Right forelimb (tissue), 1 donor: ENCODE measurements at places on chromosomes 3 and 15.

GRCh38 chr15:73767806-73768501 lies 14.8 kb upstream of the INSYN1 start:
- no peak for DNase-seq

GRCh38 chr15:101100593-101101442 lies 151.0 kb downstream of the CHSY1 start:
- no peak for DNase-seq

DNA sequence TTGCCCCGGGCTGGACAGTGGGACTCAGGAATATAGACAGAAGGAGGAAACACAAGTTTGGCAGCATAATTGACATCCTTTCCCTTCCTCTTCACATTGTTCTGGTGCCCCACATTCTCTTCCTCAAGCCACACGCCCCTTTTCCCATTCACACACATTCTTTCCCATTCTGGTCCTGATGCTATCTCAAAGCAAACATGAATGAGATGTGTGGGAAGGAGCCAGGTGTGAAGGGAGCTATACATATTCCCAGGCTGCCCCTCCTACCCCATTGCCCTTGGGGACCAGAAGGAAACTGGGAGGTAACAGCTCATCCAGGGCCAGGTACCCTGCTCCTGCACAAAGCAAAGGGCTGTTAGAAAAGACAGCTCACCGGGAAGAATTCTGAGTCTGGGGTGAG lies 23.4 kb upstream of the CLK3 start:
- no peak for DNase-seq

- no peak for DNase-seq
These were observed 9.0 kb upstream of the LRRFIP2 start for GRCh38 chr3:37183375-37183831.

GRCh38 chr15:98899272-98900021 lies 108.1 kb downstream of the PGPEP1L start:
- no peak for DNase-seq

DNA sequence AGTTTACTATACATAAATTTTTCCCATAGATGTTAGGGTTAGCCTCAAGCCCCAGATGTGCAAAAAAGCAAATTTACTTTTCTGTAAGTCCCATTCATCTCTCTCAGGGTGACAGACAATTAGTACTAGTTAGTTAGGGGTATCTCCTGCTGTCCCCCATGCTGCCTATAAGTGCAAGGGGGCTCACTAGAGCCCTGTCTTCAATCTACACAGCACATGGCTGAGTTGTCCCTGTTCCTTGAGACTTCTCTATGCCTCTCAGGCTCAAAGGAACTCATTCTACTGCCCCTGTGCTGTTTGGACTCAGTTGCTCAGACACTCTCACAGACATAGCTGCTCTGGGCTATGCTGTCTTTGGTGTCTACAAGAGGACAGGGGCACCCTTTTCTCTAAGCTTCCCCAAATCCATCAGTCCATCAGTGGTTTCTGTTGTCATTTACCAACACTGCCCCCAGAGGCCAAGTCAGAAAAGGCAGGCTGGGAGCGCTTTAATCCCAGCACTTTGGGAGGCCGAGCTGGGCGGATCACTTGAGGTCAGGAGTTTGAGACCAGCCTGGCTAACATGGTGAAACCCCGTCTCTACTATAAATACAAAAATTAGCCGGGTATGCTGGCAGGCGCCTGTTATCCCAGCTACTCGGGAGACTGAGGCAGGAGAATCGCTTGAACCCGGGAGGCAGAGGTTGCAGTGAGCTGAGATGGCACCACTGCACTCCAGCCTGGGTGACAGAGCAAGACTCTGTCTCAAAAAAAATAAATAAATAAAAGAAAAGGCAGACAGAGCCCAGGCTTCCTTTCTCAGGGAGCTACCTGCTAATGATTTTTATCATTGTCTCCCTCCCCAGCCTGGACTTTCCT lies 31.4 kb upstream of the PRTG start:
- no peak for DNase-seq

DNA sequence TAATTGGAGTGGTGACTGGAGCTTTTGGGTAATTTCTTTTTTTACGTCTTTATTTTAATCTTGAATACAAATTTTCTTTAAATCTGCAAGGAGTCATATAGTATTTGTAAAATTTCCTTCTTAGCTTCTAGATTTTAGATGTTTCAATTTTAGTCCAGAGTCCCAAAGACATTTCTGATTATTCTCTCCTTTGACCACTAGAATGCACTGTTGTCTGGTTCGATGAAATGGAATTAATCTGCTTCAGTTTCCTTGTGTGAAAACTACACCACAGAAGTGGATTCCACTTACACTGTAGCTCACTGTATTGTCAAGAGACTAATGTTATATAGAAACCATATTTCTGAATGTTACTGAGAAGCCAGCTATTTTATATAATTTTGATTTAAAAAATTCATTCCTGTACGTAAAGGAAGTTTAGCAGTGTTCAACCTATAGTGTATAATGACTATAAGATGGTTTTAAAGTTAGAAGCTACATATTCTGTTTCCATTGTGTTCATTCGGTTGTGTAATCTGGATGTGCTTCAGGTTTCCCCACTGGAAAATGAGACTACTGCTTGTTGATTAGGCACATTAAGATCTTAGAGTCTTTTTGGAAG lies 6.1 kb downstream of the GRAMD1C start:
- no peak for DNase-seq

- no peak for DNase-seq
These were observed 262.4 kb downstream of the CPNE4 start for GRCh38 chr3:131772269-131773026.

- DNase-seq = no peak
These were observed 20.2 kb downstream of the CFAP44 start for GRCh38 chr3:113421082-113421481.

GRCh38 chr15:29107291-29107890 lies 162.2 kb downstream of the NSMCE3 start:
- DNase-seq = no peak

DNA sequence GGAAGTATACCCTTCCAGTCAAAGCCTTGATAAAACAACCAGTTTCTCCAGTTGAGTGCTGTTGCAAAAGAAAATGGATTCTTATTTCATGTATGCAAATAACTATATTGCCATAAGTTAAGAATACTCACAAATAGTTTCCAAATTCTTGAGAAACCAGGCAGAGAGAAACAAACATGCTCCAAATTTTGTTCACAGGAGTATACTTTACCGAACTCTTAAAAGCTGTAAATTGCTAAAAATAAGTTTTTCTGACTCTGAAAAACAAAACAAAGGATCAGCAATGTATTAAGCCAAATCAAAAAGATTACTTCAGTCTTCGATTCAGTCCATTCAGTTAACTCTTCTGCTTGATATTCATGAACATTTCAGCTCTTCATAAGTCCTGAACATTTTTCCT lies 646.5 kb downstream of the MCTP2 start:
- no peak for DNase-seq
